ENCODE measurements at places on chromosomes 7 and 10.

GRCh38 chr10:112335868-112336265 lies 38.0 kb upstream of the ACSL5 start:
- DNase-seq, result no peak

GRCh38 chr7:24907311-24907886 lies 72.6 kb downstream of the OSBPL3 start:
- DNase-seq, result no peak

GRCh38 chr7:49346195-49346899 lies 422.0 kb downstream of the CDC14C start:
- no peak for DNase-seq

DNA sequence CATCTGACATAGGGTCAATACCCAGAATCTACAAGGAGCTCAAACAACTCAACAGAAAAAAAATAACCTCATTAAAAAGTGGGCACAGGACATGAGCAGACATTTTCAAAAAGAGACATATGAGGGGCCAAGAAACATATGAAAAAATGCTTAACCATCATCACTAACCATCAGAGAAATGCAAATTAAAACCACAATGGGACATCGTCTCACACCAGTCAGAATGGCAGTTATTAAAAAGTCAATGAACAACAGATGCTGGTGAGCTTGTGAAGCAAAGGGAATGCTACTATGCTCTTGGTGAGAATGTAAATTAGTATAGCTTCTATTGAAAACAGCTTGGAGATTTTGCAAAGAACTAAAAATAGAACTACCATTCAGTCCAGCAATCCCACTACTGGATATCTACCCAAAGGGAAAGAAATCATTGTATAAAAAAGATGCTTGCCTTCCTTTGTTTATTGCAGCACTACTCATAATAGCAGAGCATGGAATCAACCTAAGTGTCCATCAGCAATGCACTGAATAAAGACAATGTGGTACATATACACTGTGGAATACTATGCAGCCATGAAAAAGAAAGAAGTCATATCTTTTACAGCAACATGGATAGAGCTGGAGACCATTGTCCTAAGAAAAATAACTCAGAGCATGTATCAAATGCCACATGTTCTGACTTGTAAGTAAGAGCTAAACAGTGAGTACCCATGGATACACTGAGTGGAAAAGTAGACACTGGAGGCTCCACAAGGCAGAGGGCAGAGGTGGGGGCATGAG lies 139.8 kb downstream of the ADARB2 start:
- DNase-seq, result no peak

- no peak for DNase-seq
Measured at GRCh38 chr7:99369767-99370391, 4.7 kb upstream of the ARPC1B start.

DNA sequence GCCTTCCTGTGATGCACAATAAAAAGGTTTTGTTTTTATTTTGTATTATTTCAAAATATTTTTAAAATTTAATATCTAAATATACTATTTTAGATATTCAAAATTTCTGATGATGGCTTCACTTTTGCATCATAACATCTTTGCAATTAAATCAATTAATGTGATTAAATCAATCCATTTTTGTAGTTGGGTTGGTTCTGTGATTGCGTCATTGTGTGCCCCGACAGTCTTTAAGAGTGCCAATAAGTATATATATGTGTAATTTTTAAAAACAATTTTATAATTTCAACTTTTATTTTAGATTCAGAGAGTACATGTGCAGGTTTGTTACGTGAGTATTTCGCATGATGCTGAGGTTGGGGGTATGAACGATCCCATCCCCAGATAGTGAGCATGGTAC lies 70.5 kb downstream of the SEPTIN14 start:
- no peak for DNase-seq

DNA sequence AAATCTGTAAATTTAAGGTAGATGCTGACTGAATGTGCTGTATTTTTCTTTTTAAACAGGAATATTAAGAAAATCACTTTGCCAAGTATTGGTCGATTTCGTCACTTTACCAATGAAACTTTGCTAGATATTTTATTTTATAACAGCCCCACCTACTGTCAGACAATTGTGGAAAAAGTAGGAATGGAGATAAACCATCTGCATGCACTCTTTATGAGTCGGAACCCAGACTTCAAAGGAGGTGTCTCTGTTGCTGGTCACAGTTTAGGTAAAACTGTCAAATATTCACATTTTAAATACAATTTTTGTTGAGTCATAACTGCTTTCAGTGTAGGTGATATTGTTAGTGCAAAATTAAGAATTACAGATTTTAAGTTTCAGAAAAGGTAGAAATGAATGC lies 25.2 kb downstream of the SEC23IP start:
- DNase-seq, result no peak

GRCh38 chr7:123548406-123548805 lies 9.2 kb downstream of the NDUFA5 start:
- no peak for DNase-seq

DNA sequence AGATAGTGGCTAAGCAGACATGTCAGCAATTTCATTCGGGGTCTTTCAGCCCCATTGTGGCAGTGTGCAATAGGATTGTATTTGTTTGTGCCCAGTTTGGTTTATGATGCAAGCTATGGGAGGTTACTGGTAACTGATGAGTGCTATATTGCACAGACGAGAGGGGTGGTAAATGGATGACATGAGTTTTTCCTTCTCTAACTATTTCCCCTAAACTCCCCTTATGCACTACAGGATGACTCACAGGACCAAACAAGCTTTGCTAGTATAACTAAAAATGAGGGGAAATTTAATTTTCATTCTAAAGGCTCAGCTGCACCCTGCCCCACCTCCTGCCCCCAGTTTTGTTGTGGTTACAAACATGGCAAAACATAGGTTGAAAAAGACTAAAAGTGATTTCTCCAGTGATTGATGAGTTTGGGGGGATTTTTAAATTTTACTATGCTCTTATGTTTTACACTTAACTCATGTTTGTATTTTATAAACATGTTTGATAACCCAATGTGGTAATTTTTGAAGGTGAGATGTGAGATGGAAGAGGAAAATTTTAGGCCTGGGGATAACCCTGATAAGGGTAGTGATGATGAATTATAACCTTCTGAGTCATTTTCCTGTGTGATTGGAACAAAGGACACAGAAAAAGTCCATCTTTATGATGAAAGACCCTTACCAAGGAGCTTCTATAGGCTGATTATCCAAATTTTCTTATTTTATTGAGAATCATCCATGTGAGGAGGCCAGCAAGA lies 60.8 kb upstream of the NAMPT start:
- no peak for DNase-seq

DNA sequence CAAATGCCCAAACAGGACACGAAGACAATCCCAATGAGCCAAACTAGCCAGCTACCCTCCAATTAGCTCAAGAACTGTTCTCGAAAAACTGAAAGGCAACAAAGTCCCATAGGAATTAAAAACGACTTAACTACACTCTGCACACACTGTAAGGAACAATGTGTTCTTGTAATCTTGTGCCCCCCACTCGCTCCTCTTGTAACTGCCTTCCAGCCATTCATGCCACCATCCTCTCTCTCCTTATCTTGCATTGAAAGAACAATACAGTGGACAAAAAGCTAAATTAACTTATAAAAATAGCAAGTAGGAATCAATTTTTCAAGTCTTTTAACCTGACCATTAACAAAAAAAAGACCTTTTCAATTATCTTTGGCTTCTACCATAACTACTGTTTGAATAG lies 2.9 kb downstream of the CYTH3 start:
- DNase-seq, result no peak

DNA sequence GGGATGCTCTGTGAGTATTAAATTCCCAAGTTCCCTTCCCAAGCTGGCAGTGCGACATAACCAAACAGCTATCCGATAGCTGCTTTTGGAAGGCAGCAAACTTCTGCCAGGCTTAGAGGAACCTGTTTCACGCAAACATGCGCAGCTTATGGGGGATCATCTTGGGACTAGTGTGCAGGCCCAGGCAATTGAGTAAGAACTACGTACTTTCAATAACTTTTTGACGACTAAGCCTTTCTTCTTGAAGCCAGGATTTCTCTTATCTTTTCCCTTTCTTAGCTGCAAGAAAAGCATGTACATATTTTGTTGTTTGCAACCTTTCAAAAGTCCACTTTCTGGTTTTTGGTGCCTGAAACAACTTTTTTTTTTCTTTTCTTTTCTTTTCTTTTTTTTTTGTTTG lies 28.7 kb upstream of the SEPHS1 start:
- no peak for DNase-seq

DNA sequence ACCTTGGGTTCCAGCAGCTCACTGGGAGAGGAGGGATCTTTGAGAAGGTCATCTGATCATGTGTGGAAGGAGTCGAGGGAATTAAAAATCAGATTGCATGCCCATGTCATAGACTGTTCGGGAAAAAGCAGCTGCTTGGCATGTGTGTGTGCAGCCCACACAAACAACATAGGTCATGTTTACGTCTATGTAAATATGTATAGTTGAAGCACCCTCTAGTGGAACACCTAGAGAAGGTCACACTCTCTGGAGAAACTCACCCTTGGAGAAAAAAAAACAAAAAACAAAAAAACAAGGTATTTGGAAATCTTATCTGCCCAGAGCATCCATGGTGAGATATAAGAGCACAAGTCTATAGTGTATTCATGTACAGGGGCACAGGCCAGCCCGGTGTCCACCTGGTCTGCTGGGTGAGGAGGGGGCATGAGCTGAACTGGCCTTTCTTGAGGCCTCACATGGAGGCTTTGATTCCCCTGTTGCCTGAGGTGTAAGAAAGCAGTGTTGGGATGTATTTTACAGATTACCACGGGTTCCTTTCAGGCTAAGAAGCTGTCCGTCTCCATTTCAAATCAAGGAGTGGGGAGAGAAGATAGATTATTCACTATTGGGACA lies 98.0 kb downstream of the NPY start:
- DNase-seq, result peak; percentile 32

- no peak for DNase-seq
Measured at GRCh38 chr10:79181698-79182521, 113.1 kb downstream of the ZMIZ1 start.

DNA sequence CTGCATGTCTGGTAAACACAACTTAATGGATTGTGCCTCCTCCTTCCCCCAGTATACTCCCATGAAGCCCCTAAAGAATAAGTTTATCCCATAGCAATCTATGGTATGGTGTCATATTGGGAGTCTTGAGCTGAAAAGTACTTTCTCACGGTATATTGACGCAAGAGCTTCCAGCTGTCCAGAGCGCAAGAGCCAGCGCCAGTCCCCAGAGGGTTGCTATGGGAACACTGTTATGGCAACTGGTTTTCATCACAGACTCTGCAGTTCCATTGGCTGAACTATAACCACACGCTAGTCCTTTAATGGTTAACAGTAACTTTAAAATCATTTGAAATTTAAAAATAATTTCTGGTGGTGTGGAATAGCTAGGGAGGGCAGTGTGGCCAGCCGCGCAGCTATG lies 46.9 kb downstream of the PRPF18 start:
- no peak for DNase-seq

DNA sequence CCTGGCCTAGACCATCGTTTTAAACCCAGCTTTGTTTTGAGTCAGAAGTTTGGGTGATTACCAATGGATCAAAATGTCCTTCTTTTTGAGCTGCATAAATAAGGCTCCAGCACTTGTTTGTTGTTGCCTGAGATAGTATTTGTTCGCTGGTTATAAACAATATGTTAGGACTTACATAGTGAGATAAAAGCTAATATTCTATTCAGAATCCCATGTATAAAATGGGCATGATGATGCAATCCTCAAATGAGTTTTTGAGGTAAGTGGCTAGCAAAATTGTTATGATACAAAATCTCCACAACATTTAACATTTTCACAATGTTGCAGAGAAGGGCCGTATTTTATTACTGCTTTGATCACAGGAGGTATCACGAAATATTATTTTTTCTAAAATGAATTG lies 48.5 kb downstream of the CFAP43 start:
- DNase-seq, result no peak

DNA sequence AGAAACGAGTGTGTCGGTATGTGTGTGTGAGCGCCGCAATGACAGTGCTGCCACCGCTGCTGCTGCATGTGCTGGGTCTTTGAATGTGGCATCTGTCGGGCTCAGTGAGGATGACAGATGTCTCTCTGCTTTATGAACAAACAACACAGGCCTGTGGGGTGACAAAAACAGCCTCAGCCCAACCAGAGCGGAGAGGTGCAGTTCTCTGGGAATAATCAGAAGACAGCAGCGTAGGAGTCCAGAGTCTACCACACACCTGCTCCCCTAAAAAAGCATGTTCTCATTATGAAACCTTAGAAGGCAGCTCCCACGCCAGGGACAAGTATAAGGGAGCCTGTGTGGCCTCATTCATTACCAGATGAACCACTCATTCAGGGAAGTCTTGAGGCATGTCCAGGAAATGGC lies 278.3 kb downstream of the KCNMA1 start:
- DNase-seq, result no peak

DNA sequence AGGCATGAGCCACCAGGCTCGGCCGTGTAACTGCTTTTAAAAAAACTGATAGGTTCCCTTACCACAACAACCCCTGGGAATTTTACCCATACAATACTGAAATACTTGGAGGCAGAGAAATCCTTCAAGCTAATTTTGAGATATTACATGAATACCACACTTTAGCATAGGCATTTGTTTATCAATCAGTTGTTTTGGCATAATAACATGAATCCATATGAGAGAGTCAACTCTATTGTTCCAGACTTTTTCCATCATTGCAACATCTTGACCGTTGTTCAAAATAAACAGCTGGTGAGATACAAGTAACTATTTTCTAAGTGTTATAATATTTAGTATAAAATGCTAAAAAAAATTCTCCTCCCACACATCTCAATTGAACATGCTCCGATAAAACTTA lies 36.8 kb downstream of the LAMB4 start:
- DNase-seq, result no peak

GRCh38 chr10:43407148-43407575 lies 1.8 kb downstream of the HNRNPF start:
- no peak for DNase-seq

GRCh38 chr7:150938566-150938965 lies 39.6 kb downstream of the KCNH2 start:
- DNase-seq, result no peak

DNA sequence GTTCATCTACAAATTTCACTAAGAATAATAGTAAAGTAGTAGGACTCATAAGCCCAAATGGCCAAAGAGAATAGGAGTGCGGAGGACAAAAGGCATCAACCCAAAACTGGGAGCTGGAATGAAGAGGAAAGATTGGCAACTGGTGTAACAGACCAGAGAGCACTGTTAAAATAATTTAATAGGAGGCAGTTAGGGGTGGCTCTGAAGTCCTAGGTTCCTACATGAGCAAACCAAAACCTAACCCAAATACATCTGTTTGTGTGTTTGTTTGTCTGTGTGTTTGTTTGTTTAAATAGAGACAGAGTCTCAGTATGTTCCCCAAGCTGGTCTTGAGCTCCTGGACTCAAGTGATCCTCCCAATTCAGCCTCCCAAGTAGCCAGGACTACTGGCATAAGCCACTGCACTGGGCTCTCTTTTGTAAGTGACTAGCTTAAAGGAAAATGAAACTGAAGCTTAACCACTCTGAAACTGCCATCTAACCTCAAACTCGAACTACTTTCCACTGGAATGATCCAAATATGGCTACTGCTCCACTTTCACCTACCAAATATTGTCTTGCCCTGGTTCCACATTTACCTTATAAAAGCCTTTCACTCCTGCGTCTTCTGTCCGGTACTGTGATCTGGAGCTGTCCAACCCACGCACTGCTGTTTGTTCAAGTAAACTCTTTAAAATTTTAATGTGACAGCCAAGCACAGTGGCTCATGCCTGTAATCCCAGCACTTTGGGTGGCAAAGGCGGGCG lies 94.9 kb downstream of the AKR1D1 start:
- DNase-seq, result peak; percentile 15

All from GM12891 (cell line).